ENCODE measurements at places on chromosomes 16 and 17.

DNA sequence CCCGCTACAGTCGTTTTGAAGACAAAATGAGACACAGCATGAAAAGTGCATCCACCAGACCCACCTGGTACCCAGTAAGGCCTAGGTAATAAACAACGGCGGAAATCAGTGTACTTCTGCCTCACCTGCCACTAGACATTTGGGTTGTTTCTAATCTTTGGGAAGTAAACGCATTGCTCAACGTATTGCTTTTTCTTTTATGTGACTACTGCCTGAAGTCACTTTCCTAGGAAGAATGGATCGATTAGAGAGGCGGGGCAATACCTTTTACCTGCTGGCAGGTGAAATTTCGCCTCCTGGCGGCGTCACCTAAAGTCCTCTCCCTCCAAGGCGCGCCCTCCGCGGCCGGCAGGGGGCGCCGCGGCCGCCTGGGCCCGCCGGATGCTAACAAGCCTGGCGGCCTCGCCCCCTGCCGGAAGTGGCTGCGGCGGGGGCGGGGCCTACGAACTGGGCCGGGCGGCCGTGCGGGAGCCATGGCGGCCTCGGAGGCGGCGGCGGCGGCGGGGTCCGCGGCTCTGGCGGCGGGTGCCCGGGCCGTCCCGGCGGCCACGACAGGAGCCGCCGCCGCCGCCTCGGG lies at the start of gene ATMIN:
TSS of gene ATMIN (plus strand) at position 445 of the 577 bp plus-strand sequence. CDS start at position 474, 29 bp downstream.
- DNase-seq, result peak; percentile 32

DNA sequence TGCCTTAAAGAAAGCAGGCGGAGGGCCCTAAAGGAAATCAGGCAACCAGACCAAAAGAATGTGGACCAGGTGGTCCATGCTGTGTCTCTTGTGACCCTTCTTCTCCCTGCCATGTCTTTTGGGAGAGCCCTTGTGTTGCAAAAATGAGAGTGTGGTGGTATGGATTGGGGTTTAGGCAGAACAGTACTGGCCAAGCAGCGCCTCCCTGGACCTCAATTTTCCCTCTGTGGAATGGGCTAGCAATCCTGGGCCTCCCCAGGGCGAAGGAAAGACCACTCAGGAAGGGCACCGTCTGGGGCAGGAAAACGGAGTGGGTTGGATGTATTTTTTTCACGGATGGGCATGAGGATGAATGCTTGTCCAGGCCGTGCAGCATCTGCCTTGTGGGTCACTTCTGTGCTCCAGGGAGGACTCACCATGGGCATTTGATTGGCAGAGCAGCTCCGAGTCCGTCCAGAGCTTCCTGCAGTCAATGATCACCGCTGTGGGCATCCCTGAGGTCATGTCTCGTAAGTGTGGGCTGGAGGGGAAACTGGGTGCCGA lies 7.6 kb upstream of the NLRC5 start:
- DNase-seq, result no peak

DNA sequence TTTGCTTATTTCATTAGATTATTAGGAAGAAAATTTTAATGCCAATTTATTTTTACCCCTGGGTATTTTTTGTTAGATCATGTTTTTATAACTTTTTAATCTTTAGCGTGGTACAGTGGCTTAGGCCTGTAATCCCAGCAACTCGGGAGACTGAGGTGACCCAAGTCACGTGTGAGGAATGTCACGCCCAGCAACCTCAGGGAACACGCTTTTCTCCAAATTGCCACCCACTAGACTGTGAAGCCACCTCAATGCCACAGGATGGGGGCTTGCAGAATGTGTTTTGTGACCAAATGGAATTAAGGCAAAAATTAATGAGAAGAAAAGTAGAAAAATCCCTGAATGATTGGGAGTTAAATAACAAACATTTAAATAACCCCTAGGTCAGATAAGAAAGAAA lies 141.8 kb downstream of the LAT start:
- DNase-seq, result no peak

DNA sequence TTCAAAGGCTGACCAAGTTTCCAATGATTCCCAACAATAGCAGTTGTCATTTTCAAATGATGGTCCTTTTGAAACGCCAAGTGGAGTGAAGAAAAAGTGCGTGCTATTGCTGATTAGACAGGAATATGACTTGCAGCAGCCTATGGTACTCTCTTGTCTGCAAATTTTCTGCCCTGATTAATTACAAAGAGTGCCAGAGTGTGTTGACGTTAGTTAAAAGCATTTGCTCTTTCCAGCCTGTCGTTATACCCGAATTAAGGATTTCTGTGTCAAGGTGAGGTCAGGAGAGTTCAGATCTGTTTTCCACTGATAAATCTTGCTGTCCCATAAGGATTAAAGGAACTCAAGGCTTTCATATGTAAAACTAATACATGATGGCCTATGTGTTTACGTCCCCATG lies 75.0 kb upstream of the ADAMTS18 start:
- DNase-seq, result no peak

Measured in occipital lobe (tissue), 3 donors.